ENCODE measurements at places on chromosomes 7 and 10.

DNA sequence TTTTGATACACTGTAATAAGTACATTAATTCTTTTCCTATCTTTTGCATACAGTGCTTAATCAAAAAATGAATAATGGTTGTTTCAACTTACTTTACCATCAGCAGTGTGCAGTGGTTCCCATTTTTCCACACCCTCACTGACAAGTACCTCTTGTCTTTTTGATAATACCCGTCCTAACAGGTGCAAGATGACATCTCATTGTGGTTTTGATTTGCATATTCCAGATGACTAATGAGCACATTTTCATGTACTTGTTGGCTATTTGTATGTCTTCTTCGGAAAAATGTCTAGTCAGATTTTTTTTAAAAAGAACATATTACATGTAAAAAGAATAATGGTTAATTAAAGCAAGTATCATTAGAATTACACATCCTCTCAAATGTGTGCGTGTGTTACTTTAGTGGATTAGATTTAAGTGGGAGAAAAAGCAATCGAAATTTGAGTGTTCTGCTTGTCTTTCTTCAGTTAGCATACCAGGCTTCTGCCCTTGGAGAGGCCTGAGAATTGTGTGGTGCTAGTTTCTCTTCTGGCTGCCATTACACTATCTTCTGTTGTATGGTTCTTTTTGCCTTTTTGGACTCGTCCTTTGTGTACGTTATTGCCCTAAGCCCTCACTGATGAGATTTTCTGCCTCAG lies 291.2 kb downstream of the AUTS2 start:
- DNase-seq = no peak

GRCh38 chr10:48763403-48763965 lies 78.8 kb downstream of the WDFY4 start:
- DNase-seq = no peak

DNA sequence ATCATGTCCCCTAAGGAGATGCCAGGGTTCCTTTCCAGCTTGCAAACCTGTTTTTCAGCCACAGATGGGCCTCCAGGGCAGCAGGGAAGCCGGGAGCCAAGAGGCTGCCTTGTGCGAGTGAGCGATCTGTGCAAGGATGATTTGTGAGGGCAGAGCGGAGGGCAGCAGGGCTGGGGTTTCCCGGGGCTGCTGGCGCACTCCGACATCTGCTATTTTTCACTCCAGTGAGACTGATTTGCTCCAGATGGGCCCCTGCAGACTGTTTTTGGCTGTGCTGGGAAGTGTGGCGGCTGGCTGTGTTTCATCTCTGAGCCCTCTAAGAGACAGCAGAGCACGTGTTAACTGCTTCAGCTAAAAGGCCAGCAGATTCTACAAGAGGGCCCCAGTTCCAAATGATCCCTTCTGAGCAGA lies 466.2 kb downstream of the TYW1 start:
- DNase-seq = no peak

GRCh38 chr10:127961071-127961470 lies 54.2 kb downstream of the PTPRE start:
- no peak for DNase-seq

- no peak for DNase-seq
Observed at GRCh38 chr10:54904833-54905232, 103.8 kb upstream of the PCDH15 start.

DNA sequence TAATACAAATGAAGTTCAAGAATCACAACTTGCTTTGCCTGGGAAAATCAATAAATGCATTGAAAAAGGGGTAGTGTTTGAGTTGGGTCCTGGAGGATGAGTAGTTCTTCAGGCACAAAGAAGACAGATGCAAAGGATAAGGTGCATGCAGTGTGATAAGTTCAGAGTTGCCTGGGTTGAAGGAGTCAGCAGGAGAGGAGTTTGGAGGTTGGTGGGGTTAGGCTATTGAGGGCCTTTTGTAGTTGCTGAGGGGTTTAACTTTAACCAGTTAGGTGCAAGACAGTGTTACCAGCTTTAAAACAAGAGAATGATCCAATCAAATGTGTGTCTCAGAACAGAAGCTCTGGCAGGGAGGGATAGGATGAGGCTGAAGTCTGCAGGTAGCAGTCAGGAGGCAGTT lies 44.3 kb upstream of the GLCCI1 start:
- no peak for DNase-seq

DNA sequence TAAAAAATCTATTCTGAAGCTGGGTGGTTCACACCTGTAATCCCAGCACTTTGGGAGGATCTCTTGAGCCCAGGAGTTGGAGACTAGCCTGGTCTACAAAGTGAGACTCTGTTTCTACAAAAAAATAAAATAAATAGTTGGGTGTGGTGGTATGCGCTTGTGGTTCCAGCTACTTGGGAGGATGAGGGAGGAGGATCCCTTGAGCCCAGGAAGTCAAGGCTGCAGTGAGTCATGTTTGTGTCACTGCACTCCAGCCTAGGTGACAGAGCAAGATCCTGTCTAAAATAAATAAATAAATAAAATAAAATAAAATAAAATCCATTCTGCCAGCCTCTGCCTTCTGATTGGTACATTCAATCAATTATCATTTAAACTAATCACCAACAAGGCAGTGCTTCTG lies 17.5 kb downstream of the ZNF33A start:
- DNase-seq = no peak

GRCh38 chr7:91343996-91344629 lies 79.9 kb downstream of the FZD1 start:
- DNase-seq = no peak

GRCh38 chr10:29698773-29699490 lies 64.2 kb upstream of the SVIL start:
- DNase-seq = no peak

DNA sequence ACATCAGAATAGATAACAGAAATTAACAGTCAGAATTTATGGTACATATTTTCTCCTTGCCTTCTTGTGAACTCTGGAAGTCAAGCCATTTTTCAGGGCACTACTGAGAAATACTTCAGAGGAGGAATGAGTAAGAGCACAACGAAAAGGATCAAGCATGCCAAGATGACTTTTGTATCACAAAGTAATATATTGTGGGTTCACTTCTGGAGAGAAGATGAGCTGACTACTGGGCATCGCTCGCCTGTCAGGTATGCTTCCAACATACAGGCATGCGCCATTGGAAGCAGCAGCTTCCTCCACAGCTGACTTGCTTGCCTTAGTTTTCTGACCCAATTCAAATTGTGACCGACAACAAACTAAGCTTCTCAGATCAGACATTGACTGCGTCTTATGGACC lies 137.3 kb downstream of the VTI1A start:
- no peak for DNase-seq

DNA sequence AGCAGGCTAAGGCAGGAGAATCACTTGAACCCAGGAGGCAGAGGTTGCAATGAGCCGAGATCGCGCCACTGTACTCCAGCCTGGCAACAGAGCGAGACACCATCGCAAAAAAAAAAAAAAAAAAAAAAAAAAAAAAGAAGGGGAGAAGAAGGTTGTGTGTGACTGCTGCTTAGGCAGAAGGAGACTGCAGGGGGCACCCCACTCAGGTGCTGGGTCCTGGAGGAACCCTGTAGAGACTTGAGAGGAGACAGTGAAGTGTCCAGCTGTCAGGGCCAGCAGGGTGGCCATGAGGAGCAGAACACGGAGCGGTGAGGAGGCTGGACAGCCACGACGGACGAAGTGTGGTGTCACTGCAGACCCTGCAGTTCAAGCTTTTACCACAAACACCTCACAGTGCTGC lies 99.0 kb upstream of the NMT2 start:
- no peak for DNase-seq

- DNase-seq = no peak
Observed at GRCh38 chr10:65342245-65342644, 1583.6 kb upstream of the LRRTM3 start.

Measured in stimulated activated CD4-positive, alpha-beta T cell treated with anti-CD3 and anti-CD28 coated beads, Interleukin-15, amount 100 ng/mL, for 24 hours (primary cell).